ENCODE measurements at places on chromosomes 7 and 10.

GRCh38 chr10:59004392-59004791 is 172.1 kb upstream of the PHYHIPL start:
- no peak for DNase-seq

- DNase-seq = no peak
Observed at GRCh38 chr7:106482091-106482490, 178.9 kb downstream of the CCDC71L start.

- DNase-seq = peak; percentile 82
Observed at GRCh38 chr10:119209035-119209735, 1.8 kb downstream of the GRK5 start.

- DNase-seq = no peak
Observed at GRCh38 chr10:110655320-110655719, 11.2 kb downstream of the RBM20 start.

GRCh38 chr10:31033147-31033546 is 1.5 kb upstream of the ZNF438 start:
- peak; percentile 60 for DNase-seq

GRCh38 chr7:64849250-64849923 is 53.7 kb upstream of the ZNF273 start:
- peak; percentile 25 for DNase-seq

GRCh38 chr10:11189582-11190376 is 172.1 kb downstream of the CELF2 start:
- no peak for DNase-seq

DNA sequence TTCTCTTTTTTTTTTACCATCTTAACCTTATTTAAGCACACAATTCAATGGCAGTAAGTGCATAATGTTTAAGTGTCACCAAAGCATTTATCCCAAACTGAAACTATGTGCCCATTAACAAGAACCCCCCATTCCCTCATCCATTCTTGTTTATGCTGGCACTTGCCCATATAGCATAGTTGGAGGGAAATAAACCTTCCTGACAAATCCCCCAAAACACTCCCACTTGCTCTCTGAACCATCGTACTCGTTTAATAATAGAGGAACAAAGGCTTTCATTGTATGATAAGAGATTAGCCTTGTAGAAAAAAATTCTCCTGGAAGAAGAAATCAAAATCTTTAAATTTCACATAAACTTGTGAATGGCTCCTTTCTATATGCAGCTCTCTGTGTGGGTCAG is 26.4 kb upstream of the KCNMA1 start:
- DNase-seq = no peak

DNA sequence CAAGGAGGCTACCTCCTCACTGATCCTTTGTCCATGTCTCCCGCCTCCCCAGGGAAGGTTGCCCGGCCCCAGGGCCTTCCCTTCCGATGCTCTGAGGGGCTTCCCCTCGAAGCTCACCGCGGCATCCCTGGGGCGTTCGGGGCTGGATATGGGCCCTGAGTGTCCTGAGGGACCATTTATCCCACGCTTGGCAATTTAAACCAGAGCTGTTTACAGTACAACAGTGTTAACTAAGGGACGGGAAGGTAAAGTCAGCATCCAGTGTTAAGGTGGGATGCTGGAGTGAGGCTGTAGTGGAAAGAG is 92.0 kb downstream of the TCERG1L start:
- DNase-seq = no peak

- DNase-seq = no peak
Observed at GRCh38 chr10:130140425-130140824, 4.2 kb downstream of the GLRX3 start.

GRCh38 chr10:15197911-15198310 is 29.4 kb upstream of the NMT2 start:
- no peak for DNase-seq

DNA sequence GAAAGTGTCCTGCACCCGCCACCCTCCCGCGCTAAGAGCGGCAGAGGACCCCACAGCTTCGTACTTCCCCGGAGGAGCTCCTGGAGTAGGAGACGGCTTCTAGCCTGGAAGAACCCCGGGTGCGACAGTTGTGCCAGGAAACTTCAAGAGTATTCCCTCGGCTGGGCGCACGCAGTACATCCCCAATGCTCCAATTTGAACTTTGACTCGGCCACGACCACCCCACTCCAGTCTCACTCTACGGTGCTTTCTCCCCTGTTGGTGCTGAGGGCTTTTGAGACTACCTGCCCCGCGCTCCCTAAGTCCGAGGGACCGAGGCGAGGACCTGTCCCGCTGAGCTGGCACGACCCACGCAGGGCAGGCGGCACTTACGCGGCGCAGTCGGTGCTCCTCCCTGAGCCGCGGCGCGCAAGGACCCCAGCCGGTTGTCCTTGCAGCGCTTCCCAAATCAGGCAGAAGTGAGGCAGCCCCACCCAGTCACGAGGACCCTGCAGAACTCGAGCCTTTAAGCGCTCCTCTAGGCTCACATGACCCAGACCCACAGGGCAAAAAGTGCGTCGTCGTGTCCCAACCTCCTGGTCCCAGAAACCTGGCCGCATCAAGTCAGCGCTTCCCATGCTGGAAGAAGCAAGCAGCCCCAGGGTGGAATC is at the start of gene CPVL:
CPVL (minus strand) TSS at position 481 of the 650 bp plus-strand sequence. CDS start 25,476 bp downstream, outside the sequence.
- no peak for DNase-seq

Data from fibroblast of the aortic adventitia (primary cell).